Urinary bladder (tissue), 4 donors: ENCODE measurements at places on chromosomes 12 and 14. TPM values are rescaled to one million over a fixed set of nuclear protein-coding genes. Genes with fewer than 3 reads are reported as not detected.

Gene RPS6KL1
- 3.7 TPM for polyA plus RNA-seq

- DNase-seq: no peak
Measured at GRCh38 chr12:122852336-122853275, 17.3 kb downstream of the HIP1R start.

GRCh38 chr12:52517888-52518287 lies 2.3 kb downstream of the KRT5 start:
- DNase-seq: no peak

DNA sequence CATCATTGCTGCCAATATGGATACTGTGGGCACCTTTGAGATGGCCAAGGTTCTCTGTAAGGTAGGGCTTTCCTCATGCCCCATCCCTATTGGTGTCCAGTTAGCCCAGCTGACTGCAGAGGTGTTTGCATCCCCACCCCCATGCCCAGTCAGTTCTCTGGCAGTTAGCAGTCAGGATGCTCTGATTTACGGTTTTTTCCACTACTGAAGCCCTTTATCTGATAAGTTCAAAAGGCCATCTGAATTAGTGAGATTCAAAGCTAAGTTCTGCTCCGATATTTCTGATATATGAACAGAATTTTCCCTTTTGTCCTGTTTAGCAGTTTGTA lies 773 bp downstream of the GMPR2 start:
- DNase-seq: no peak
